ENCODE measurements at places on chromosomes 5 and 9.

- no peak for DNase-seq
Measured at GRCh38 chr5:37812365-37812764, 27.5 kb downstream of the GDNF start.

- peak; percentile 32 for DNase-seq
Measured at GRCh38 chr5:1723957-1724821, 75.4 kb downstream of the MRPL36 start.

GRCh38 chr5:6348476-6349000 lies 29.8 kb downstream of the MED10 start:
- DNase-seq, result no peak

GRCh38 chr9:30982301-30982700 lies 1402.1 kb upstream of the ACO1 start:
- DNase-seq, result no peak

- DNase-seq, result no peak
Measured at GRCh38 chr9:107112707-107113243, 170.3 kb upstream of the RAD23B start.

DNA sequence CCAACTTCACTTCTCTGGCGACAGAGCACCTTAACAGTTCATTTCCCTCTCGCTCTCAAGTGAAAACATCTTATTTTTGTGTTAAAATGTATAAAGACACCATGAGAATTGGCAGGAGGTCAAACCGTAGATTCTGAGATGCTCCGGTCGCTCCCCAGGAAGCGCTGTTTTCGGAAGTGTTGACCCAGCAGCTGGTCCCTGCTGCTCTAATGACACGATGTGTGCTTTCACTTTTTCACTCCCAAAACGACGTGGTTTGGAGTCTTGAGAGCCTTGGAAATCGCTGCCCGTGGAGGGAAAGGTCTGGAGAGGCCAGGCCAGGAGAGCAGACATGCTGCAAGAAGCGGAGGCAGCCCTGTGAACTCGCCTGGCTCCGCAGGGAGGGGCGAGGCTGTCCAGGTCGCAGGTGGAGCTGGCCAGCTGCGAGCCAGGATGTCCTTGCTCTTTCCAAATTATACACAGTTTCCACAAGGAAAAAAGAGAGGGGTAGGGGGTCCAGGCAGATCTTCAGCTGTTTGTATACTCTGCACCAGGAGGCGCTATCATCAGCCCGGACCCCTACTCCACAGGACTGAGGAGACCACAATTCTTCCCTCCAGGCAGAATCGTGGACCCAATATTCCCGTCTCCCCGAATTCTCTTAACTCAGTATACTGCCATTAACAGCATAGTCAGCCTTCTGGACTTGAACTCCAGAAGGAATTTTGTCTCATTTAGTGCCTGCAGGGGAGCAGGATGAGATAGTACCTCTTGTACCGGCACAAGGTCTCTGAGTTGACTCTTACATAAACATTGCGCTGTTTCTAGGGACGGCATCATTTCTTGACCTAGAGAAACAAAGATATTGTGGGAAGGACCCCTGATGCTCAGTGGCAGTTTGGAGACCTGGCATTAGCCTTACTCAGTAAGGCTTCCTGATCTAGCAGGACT lies 248.6 kb upstream of the ANKRD55 start:
- DNase-seq, result no peak

DNA sequence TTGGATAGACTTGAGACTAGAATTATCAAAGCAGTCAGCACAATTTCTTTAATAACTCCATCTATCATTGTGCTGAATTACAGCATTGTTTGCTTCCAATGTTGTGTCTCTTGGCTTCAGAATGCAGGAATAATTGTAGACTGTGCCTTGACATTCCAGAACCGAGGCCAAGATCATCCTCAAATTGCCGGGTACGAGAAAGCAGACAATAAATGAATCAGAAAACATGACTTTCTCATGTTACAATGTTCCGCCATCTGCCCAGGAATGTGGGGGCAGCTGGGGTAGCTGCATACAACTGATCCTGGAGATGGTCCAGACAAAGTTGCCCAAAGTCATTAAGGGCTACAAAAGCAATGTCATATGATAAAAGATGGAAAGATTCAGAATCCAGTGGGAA lies 206.2 kb upstream of the SGCD start:
- no peak for DNase-seq

GRCh38 chr9:14403081-14403480 lies 89.1 kb upstream of the NFIB start:
- no peak for DNase-seq

DNA sequence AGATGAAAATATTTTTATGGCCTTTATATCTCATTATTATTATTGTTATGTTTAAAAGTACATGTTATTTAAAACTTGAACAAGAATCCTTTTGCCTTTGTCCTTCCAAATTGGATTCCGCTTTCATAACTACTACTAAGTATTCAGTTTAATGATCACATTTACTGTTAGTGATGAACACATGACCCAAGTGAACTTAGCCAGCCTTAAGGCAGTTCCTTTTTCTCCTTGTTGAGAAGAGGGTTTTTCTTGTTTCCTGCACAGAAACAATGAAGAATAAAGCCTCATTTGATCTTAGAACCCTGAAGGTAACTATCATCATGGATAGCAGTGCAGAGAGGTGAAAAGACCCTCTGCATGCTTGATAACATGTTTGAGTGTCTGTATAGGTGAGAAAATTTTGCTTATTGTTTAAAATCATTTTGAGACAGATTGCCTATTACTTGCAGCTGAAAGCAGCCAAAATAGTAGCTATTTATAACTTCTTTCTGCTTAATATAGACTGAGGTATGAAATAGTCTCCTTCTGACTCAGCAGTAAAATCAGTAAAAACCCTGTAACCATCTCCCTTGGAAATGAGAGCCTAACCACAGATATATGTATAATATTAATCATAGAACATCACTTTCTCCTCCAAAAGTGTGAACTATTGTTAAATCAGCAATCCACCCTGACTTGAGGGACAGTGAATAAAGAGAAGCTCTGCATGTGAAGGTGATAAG lies 266.2 kb downstream of the SPATA31D1 start:
- no peak for DNase-seq

DNA sequence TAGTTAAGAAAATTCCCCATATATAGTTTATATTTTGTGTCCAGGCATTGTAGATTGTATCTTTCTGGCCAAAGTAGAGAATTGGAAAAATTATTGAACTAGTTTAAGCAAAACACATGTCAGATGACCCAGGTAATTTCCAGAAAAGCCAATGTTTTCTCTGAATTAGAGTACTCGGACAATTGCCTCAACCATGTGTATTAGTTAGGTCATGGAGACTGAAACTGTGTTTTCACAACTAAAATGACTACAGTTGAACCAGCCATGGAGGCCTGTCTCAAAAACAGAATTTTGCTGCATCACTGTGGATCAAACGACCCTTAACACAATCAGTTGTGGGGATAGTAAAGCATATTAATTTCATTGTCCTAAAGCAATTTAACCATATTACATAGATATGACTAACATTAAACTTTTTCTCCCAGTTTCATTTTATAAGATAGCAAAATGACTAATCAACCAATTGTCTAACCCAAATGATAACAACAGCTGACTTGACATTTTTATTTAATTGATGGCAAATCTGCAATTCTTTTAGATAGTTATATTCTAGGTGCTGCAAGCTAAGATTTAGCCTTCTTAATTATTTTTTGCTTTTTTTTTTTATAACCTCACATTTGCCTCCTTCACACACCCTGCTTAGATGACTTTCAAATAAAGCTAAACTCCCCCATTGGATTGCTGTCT lies 39.2 kb upstream of the SPDL1 start:
- DNase-seq, result no peak

DNA sequence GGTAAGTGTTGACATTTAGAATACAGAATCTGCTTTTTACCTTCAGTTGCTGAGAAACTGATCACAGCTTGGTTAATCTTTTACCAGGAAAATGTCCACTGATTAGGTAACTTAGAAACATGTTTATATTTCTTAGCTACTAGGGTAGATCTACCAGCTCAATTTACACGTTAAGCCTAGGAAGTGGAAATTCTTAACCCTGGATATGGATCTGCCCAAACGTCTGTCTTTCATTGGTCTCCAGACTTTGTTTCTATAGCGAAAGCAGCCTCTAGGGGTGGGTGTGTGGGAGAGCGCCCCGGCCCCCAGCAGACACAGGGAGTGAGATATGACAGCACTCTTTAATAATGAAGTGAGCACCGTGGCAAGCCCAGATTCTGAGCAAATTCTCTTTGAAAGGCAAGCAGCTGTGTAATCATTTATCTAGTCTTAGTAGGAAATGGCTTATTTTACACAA lies 141.6 kb upstream of the ZNF608 start:
- no peak for DNase-seq

DNA sequence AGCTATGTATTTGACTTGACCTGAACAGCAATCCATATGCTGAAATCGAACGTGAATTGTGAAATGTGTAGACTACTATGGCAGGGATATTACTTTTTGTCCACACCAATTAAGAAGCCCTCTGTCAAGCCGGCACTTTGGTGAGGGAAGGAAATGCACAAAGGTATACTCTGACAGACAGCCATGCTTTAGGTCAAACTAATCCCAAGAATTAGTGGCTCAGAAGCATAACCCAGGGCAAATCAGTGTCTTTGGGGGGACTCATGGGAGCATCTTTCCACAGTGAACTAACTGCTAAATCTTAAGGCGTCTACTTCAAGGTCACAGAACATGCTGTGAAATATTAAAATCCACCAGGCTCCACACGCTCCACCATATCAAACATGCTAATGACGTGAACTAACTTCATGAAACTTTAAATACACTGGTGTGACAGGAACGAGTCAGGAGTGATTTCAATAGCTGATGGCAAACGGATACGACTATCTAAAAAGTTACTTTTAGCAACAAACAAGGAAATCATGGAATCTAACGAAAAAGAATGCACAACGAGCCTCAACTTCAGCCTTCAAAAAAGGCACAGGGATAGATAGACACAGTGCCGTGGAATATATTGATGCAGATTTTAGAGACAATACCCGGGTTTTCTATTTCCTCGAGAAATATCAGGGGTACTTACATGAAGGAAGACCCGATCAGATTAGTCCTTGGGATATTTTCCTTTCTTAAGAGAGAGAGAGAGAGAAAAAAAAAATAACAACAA lies 527 bp downstream of the MEF2C start:
- no peak for DNase-seq

DNA sequence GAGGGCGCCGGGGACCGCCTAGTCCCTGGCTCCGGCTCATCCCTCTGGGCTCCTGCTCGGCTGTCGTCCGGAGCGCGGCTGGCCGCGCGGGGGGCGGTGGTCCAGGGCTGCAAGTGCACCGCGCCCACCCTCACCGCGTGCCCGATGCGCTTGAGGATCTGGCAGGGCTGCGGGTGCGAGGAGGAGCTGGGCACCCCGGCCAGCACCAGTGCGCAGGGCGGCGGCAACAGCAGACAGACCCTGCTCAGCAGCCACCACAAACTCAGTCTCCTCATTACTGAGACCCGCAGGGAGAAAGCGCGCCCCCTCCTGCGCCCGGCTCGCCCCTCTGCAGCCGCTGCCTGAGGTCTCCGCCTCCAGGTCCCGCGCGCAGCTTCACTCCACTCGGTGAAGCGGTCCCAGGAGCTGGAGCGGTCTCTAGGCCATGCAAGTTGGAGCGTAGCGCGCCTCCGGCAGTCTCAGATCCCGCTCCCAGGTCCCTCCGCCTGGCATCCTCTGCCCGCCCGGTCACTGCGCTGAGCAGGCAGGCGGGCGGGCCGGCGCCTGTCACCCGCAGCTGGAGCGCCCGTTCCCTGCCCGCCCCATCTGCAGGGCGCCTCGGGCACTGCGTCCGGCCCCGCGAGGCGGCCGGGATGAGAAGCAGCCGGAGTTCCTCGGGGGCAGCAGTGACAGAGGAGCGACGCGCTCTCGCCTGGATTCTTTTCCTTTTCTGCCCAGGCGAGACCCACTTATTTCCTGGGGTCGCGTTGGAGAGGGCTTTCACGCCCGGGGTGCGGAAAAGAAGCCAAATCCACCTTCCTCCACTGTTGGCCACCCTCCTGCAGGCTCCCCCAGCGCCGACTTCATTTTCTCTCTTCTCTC lies 512 bp downstream of the GRIN3A start:
- peak; percentile 57 for DNase-seq

GRCh38 chr5:150485693-150486401 lies 22.1 kb upstream of the NDST1 start:
- peak; percentile 90 for DNase-seq

DNA sequence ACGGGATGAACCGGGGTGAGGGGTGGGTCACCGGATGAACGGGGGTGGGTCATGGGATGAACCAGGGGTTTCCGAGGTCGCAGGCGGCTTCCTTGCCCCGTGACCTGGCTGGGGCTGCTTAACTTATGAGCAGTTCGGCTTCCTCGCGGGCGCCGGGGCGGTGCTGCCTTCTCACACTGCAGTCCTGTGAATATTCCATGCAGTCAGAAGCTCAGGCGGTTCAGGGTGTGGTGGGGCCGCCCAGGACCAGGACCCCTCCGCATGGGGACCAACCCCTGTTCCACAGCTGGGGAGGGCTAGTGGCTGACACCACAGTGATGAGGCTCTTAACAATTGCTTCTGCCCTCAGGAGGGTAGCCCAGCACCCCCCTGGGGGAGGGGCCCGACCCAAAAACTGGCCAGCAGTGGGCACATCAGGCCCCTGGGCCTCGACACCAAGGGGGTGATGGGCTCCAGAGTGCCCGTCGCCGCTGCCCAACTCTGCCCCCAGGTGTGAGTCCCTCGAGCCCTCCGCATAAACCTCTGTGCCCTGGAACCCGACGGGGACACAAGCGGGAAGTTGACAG lies 30.9 kb upstream of the SLC9A3 start:
- no peak for DNase-seq

- DNase-seq, result no peak
Measured at GRCh38 chr5:4817767-4818166, 322.4 kb upstream of the ADAMTS16 start.

- DNase-seq, result no peak
Measured at GRCh38 chr5:103373597-103374472, 115.3 kb downstream of the MACIR start.

- DNase-seq, result no peak
Measured at GRCh38 chr9:24293386-24293785, 252.3 kb downstream of the IZUMO3 start.

DNA sequence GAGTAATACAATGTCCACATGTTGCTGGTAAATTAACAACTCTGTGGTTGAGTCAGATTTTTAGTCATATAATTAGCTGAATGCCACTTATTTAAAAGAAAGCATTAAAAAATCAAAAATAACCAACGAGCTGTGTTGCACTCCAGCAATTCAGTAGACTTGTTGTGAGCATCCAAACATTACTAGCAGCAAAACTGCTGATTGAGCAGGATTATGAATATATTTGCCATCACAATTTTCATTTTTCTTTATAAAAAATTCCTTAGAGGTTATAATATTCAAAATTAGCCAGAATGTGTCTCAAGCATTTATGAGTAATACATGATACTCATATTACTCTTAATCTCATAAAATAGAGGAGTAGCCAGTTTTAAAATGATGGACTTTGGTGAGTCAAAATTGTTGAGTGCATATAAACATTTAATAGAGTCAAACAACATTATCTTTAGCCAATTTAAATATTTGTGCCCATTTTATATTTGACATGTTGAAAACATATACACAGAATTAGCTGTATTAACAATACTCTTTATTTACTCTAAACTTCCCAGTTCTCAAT lies 44.0 kb downstream of the ST8SIA4 start:
- DNase-seq, result no peak
